ENCODE measurements at places on chromosomes 5 and 9.

- DNase-seq = no peak
Measured at GRCh38 chr5:51961154-51961562, 577.9 kb downstream of the ISL1 start.

DNA sequence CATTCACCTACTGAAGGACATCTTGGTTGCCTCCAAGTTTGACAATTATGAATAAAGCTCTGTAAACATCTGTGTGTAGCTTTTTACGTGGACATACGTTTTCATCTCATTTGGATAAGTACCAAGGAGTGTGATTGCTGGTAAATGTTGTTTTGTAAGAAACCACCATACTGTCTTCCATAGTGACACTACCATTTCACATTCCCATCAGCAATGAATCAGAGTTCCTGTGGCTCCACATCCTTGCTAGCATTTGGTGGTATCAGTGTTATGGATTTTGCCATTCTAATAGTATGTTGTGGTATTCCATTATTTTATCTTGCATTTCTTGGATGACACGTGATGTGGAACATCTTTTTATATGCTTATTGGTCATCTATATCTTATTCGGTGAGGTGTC is 78.4 kb upstream of the RASGRF2 start:
- DNase-seq = no peak

GRCh38 chr9:77827104-77827784 is 179.1 kb upstream of the GNA14 start:
- DNase-seq = no peak

DNA sequence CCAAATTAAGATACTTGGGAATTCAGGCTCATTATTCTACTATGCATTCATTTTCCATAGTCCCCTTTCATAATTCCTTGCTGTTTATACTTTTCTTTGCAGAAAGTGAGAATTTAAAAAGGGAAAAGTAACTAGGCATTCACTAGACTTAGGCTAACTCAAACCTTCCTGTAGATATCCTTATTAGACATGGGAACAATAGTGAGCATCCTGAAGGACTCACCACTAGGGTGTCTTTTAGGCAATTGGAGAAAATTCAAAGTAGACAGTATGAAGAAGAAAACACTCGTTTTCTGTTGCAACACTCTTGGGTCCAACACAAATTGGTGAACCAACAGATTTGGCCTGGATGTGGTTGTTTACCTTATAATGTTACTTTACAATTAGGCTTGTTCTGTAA is 213.2 kb upstream of the GRIN3A start:
- no peak for DNase-seq

DNA sequence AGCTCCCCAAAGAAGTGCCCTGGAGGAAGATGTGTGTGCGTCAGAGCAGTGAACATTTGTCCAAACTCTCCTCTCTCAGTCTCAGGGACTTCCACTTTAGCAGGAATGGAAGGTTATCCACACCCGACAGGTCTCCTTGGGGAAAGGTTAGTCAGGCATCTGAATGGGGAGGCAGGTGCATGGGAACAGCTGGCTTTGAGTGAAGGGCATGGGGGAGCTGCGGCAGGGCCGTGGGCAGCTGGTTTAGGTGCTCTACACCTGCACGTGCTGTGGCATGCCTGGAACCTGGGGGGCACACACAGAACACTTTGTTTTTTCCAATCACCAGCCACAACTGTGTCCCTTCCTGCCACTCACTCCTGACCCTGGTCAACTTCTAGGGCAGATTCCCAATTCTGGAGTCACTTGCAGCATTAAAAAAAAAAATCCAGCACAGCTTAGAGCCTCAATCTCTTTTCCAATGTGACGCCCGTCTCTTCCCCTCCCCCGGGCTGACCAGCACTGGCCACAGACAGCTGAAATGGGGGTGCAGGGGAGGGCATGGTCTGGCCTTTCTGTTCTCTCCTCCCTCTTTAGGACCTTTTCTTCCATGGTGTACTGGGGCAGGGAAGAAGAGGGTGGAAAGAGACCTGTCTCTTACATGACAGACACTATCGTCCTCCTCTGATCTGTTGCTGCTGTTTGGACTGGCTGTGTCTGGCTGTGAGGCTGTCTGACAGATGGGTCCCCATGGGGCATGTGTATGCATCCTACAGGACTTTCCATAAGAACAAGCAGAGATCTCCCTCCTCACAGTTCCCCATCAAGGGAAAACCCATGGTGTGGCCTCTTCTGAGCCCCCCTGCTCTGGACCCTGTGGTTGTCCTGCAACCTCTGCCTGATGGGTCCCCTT is 9.5 kb upstream of the IL3 start:
- no peak for DNase-seq

GRCh38 chr9:96420468-96421219 is 2.5 kb upstream of the ZNF367 start:
- no peak for DNase-seq
